ENCODE measurements at places on chromosomes 2 and 18.

- no peaks in the 10 kb centered on the region for H3K4me1 ChIP-seq
- H3K27ac ChIP-seq: no peak overlapping the region
- no peak overlapping the region for H3K4me3 ChIP-seq
- H3K27me3 ChIP-seq: no peaks in the 10 kb centered on the region
These were observed 75.6 kb downstream of the LDAH start for GRCh38 chr2:20747317-20747716.

DNA sequence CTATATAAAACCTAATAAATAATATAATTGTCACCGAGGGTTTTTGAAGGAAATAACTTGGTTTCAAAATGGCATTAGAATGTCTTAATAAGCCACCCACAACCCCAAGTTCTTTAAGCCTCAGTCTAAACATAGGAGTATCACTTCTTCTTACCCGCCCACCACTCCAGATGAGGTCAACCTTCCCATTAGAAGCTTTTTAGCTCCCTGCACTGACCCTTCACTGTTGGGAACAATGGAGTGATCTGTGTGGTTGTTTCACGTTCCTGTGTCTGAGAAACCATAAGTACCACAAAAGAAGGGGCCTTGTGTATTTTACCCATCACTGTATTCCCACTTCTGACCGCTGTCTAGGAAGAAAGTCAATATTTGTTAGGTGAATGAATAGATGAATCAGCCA lies 326.3 kb upstream of the ZNF521 start:
- no peak overlapping the region for H3K4me3 ChIP-seq
- H3K4me1 ChIP-seq: no peaks in the 10 kb centered on the region
- H3K36me3 ChIP-seq: no peaks in the 10 kb centered on the region
- DNase-seq: no peak
- no peak overlapping the region for H3K27ac ChIP-seq

DNA sequence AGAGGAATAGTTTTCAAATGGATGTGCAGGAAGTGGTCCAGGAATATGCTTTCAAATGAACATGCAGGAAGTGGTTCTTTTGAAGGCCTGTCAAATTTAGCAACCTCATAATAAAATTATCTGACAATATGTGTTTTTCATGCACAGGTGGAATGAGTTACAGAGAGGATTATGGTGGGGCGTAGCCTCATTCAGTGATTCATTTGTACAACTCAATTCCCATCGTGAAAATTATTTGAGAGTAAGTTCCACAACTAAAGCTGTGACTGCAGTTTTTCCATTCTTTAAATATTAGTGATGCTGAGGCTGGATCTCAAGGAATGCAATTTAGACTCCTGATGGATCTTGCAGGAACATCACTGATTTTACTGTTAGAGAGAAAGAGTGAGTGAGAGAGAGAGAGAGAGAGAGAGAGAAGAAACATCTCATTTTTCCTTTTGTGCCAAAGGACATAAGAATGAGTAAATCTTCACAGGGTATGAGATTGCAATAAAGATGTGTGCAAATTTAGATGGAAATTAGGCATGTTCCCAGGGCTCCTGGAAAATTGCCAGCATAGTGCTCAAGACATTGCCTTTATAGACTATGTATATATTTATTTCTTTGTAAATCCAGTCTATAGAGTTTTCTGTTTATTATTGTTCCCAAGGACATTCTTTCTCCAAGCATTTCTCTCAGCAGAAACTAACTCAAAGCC lies 394.9 kb upstream of the ZEB2 start:
- H3K4me3 ChIP-seq: no peak overlapping the region
- no peaks in the 10 kb centered on the region for H3K27me3 ChIP-seq
- H3K36me3 ChIP-seq: no peaks in the 10 kb centered on the region
- DNase-seq: no peak

GRCh38 chr18:55920063-55920462 lies 332.1 kb upstream of the TCF4 start:
- no peaks in the 10 kb centered on the region for H3K4me1 ChIP-seq
- no peak overlapping the region for H3K27ac ChIP-seq
- no peak overlapping the region for H3K4me3 ChIP-seq
- no peak for DNase-seq
- no peaks in the 10 kb centered on the region for H3K27me3 ChIP-seq
- H3K36me3 ChIP-seq: no peaks in the 10 kb centered on the region

GRCh38 chr2:217010173-217010572 lies 150.3 kb upstream of the TNP1 start:
- H3K4me1 ChIP-seq: peaks cover 7% of the 10 kb centered on the region
- H3K27me3 ChIP-seq: no peaks in the 10 kb centered on the region
- DNase-seq: no peak

DNA sequence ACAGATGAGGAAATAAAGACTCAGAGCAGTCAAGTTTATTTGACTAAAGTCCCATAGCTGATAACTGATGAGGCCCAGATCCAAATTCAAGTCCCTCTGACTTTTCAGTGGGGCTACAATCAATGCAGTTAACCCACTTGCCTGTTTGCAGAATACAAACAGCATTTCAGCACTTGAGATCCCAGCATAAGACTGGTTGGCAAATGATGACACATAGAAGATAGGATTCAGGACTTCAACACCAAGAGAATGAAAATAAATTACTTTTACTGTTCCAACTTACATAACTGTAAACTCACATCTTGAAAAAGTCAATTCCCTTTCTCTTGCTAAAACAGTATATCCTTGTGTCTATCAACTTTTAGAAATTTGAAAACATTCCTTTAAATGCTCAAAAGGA lies 61.2 kb downstream of the CCDC93 start:
- H3K4me1 ChIP-seq: no peaks in the 10 kb centered on the region
- H3K36me3 ChIP-seq: peaks cover 90% of the 10 kb centered on the region
- H3K27ac ChIP-seq: no peak overlapping the region
- no peaks in the 10 kb centered on the region for H3K27me3 ChIP-seq
- DNase-seq: no peak

DNA sequence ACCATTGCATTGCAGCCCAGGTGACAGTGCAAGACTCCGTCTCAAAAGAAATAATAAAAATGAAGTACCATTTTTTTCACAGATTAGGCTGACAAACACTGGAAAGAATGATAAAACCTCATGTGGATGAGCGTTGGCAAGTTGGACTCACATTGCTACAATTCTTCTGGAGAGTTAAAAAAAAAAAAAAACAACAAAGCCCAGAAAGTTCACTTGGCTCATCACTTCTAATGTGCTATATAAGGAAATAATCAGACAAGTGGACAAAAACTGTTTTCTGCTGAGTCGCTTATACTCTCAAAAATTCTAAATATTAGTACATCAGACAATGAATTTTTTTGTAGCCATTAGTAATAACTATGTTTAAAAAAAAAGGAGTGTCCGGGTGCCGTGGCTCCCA lies 38.4 kb downstream of the PKP4 start:
- no peak overlapping the region for H3K4me3 ChIP-seq
- H3K27me3 ChIP-seq: no peaks in the 10 kb centered on the region
- no peaks in the 10 kb centered on the region for H3K4me1 ChIP-seq
- H3K36me3 ChIP-seq: no peaks in the 10 kb centered on the region
- no peak for DNase-seq

DNA sequence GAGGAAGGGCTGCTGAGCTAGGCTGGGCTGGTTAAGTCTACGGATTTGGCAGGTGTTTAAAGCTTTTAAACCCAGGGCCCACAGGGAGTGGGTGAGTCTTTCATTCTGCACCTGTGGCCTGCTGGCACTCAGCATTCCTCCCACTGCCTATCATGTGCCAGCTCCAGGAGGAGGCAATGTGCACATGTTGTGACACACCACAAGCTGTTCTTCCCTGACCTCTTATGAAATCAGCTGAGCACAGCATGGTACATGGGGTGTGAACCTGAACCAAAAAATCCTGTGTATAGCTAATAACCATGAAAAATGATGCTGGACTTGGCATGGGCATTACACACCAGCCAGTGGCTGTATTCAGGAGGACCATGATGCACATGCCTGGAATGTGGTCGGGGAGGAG lies 297.9 kb upstream of the MMADHC start:
- H3K4me1 ChIP-seq: no peaks in the 10 kb centered on the region
- H3K4me3 ChIP-seq: no peak overlapping the region
- no peak overlapping the region for H3K27ac ChIP-seq
- no peaks in the 10 kb centered on the region for H3K27me3 ChIP-seq
- no peaks in the 10 kb centered on the region for H3K36me3 ChIP-seq
- DNase-seq: no peak

- DNase-seq: no peak
- H3K27ac ChIP-seq: peak overlapping the region; percentile 88
- peaks cover 14% of the 10 kb centered on the region for H3K4me1 ChIP-seq
- H3K4me3 ChIP-seq: peak overlapping the region; percentile 2
- H3K36me3 ChIP-seq: no peaks in the 10 kb centered on the region
These were observed 19.6 kb upstream of the NDUFV2 start for GRCh38 chr18:9082711-9083510.

DNA sequence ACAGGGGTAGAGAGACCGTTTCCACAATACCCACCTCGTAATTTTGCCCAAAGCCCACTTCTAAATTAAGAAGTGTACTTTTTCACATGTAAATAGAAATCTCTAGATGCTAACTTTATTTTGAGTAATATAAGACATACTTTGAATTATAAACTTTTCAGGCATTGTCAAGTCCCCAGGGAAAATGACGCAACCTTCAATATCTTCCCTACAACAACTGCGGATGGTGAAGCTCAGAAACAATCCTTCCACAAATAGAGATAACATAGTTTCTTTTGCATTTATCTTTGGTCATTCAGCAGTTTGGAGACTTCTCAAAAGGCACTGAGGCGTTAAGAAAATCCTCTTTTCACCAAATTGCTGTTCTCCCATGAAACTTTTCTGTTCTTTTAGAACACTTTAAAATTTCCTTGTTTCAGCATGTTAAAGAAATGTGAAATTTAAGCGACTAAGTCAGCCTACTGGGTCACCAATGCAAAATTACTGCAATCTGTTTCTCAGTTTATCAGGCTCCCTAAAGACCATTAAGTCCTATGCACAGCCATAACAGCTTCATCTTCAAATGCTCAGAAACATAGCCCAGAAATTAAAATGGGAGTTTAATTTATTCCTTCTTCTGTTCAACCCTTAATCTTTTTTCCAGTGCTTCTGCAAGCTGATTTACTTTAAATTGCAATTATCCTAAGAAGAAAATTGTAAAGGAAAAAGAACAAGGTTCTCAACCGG lies 118.3 kb upstream of the DNAJC10 start:
- no peak overlapping the region for H3K27ac ChIP-seq
- no peaks in the 10 kb centered on the region for H3K4me1 ChIP-seq
- no peak overlapping the region for H3K4me3 ChIP-seq
- H3K27me3 ChIP-seq: no peaks in the 10 kb centered on the region
- no peak for DNase-seq

- H3K4me1 ChIP-seq: no peaks in the 10 kb centered on the region
- H3K4me3 ChIP-seq: no peak overlapping the region
- H3K27ac ChIP-seq: no peak overlapping the region
These were observed 86.6 kb downstream of the MARCO start for GRCh38 chr2:119028327-119029174.

DNA sequence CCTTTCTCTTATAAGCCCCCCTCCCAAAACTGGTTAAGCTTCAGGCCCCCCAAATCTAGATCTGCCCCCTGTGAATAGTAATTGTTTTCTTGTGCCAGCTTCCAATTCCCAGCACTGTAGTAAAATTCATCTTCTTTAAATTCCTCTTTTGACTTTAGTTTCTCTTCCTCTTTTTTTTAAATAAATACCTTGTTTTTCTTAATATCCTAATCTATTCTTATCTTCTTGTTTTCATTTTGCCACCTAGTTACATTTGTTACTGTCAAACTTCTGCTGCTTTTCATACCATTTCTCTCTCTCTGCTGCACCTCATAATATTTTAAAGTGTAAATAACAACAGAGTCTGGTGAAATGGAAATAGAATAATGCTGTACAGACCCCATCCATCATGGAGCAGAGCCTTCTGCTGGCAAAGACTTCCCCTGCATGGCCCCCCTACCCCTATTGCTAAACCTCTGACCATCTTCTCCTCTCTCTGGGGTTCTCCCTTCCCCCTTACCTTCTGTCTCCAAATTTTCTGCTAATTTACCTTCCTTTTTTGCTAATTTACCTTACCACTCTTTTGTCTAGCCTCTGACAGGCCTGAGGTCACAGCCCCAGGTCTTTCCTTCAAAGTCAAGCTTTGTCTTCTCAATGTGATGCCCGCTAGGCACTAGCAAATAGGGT lies 94.9 kb upstream of the PAPOLG start:
- H3K4me3 ChIP-seq: no peak overlapping the region
- no peak for DNase-seq
- H3K27ac ChIP-seq: no peak overlapping the region
- no peaks in the 10 kb centered on the region for H3K27me3 ChIP-seq
- no peaks in the 10 kb centered on the region for H3K4me1 ChIP-seq

GRCh38 chr2:49973436-49973835 lies 819.1 kb upstream of the FSHR start:
- H3K27me3 ChIP-seq: no peaks in the 10 kb centered on the region
- no peaks in the 10 kb centered on the region for H3K4me1 ChIP-seq
- H3K27ac ChIP-seq: no peak overlapping the region
- DNase-seq: no peak

- DNase-seq: no peak
- no peaks in the 10 kb centered on the region for H3K36me3 ChIP-seq
- H3K4me1 ChIP-seq: no peaks in the 10 kb centered on the region
- H3K27me3 ChIP-seq: peaks cover 4% of the 10 kb centered on the region
- H3K4me3 ChIP-seq: no peak overlapping the region
These were observed 68.1 kb downstream of the FMNL2 start for GRCh38 chr2:152402780-152403759.

DNA sequence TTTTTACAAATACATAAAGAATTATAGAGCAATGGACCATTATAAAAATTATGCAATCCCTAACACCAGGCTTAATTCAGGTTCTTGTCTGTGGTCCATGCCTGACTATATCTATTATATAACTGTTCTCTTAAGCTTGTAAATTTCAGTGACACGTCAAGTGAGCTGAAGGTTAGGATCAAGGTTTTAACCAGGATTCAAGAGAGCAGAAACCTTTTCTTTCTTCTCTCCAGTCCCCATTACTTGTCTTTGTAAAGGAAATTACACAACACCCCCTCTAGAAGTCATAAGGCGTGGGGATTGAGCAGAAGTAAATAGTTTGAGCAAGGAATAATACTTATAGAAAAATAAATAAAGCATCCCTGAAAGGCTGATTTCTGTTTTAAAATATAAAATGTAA lies 122.0 kb downstream of the ZNF521 start:
- H3K4me1 ChIP-seq: no peaks in the 10 kb centered on the region
- H3K27ac ChIP-seq: no peak overlapping the region
- no peak for DNase-seq
- no peaks in the 10 kb centered on the region for H3K36me3 ChIP-seq
- no peak overlapping the region for H3K4me3 ChIP-seq

DNA sequence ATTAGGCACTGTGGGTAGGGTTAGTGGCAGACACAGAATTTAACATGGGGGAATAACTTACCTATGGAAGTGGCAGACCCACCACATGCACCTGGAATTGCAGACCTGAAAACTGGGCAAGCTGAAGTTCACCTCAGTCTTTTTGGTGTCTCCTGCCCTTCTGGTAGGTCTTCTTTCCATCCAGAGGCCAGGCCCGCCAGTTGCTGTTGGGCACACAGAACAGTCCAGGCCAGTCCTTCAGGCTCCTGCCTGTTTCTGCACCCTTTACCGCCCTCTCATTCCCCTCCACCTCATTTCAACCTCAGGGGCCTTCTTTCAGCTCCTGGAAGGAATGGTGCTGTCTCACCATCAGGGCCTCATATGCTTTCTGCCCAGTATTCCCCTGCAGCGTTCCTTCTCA lies 358.9 kb upstream of the ETAA1 start:
- no peak overlapping the region for H3K4me3 ChIP-seq
- no peak for DNase-seq
- H3K4me1 ChIP-seq: no peaks in the 10 kb centered on the region
- no peak overlapping the region for H3K27ac ChIP-seq

- peaks cover 2% of the 10 kb centered on the region for H3K4me1 ChIP-seq
- H3K27me3 ChIP-seq: no peaks in the 10 kb centered on the region
- H3K27ac ChIP-seq: no peak overlapping the region
- H3K4me3 ChIP-seq: no peak overlapping the region
- peaks cover 2% of the 10 kb centered on the region for H3K36me3 ChIP-seq
These were observed 85.1 kb downstream of the NCOA1 start for GRCh38 chr2:24576146-24576545.
